Suprapubic skin (tissue), 4 donors: ENCODE measurements at places on chromosomes 5 and 9.

- no peak for DNase-seq
Observed at GRCh38 chr5:151671950-151672349, 14.8 kb downstream of the SPARC start.

- DNase-seq: peak; percentile 91
Observed at GRCh38 chr9:91036826-91037510, 235.3 kb downstream of the SYK start.

DNA sequence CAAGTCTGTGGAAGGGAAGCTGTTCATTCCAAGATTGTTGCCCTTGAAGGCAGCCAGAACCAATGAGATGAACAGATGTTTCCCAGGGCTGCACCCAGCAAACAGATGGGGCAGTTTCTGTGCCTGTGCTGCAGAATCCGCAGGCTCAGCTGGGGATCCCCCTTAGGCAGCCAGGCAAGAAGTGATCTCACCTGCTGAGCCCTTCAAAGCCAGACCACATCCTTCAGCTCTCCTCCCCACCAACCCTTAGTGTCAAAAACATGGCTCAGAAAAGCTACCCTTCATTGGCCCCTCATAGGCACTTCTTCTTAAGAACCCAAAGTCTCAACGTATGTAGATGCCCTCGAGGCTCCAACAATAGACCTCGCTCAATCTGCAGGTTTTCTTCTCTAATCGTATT lies 626.7 kb downstream of the CCDC171 start:
- no peak for DNase-seq

- no peak for DNase-seq
Observed at GRCh38 chr9:13758936-13759335, 479.4 kb upstream of the MPDZ start.

DNA sequence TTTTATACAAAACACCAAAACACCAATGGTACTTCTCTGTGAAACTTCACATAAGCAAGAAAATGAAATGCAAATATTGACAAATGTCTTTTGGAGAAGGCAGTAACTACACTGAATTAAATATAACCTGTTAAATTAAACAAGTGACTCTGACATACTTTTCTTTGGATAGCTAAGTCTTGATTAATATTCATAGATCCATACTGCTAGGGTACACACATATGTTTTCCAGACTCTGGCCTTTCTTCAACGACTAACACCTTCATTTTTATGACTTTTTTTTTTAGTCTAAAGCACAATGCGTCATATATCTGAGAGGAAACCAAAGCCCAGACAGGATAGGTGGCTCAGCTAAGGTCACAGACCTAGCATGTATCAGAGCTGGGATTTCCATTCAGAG lies 263.7 kb downstream of the TENT4A start:
- DNase-seq: no peak

GRCh38 chr9:128191406-128192046 lies at the start of gene CIZ1:
TSS of gene CIZ1 (minus strand) at chr9:128191572. CDS start at chr9:128190857, 715 bp downstream.
- DNase-seq: peak; percentile 85

- DNase-seq: no peak
Observed at GRCh38 chr9:137705906-137706305, 87.1 kb downstream of the EHMT1 start.

GRCh38 chr5:11007269-11007870 lies 246.3 kb upstream of the DAP start:
- no peak for DNase-seq

DNA sequence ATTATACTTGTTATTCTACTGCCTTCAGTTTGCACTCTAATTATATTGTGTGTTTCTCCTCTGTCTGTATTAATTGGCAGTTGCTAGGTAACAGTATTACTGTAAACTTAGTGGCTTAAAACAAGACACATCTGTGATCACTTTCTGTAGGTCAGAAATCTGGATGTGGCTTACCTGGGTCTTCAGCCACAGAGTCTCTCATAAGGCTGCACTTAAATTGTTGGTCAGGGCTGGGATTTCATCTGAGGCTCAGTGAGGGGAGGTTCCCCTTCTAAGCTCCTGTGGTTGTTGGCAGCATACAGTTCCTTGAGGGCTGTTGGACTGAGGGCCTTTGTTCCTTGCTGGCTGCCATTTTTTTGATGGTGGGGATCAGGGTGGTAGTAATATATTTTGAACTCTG lies 68.8 kb downstream of the SLC44A1 start:
- DNase-seq: no peak

DNA sequence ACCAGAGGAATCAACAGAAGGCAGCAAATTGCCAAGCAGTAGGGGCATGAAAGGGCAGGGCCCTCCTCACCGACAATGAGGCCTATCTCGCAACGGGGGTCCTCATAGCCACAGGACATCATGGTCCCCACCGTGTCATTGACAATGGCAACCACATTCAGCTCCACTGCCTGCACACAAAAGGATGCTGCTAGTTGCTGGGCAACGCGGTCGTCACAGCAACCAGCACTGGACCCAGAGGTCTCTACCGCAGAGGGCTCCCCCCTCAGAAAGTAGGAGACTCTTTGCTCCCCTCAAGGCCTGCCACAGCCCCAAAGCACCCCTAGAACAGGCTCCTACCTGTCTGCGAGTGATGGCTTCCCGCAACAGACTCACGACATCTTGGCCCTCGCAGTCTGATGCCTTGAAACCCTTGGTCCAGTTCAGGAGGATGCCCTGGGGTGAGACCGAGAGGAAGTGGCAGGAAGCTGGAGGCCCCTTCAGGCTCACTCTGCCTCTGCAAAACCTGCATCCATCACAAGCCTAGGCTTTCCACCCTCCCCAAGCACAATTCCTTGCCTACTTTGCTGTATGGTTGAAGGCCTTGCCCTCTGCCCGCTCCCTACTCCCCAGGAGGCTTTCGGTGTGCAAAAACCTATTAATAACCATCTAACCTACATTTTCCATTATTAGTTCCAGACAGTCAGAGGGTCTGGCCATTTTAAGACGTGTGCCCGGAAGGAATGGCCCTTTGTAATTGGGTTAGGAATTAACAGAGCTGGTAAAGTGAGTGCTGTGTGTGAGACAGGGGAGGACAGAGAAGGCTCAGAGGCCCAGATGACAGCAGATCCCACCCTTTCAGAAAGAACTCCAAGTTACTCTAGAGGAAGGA lies 15.2 kb downstream of the HK3 start:
- no peak for DNase-seq

- no peak for DNase-seq
Observed at GRCh38 chr9:121958530-121958929, 134.6 kb downstream of the TTLL11 start.

GRCh38 chr5:31237174-31237573 lies 43.7 kb downstream of the CDH6 start:
- no peak for DNase-seq

DNA sequence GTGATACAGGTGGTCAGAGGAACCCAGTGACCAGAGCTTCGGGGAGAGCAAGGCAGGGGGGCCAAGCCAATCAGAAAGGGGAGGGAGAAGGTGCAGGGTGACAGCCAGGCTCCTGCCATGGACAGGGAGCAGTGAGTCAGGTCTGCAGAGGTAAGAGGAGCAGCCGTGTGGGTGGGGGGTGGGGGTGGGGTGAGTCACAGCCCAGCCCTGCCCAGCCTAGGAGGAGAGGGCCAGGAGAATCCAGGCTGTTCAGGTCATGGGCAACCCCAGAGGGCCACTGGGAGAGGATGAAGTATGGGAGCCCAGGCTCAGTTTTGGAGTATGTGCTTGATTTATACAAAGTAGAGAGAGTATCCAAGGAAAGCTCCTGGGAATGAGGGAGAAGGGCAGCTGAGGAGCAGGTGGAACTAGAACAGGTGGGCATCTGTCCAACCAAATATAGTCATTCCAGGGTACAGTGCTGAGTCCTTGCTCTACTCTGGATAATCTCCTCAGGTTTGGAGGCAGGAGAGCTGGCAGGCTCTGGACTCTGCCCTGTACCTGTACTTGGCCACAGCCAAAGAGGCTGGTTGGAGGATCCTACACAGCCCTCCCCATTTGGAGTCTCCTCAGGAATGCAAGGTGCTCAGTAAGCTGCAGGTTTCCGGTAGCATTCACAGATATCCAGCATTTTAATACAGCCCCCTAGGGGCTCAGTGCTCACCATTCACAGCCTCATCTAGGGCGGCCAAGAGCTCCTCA lies 1.6 kb downstream of the HBEGF start:
- DNase-seq: no peak

GRCh38 chr5:155850370-155850769 lies 476.6 kb upstream of the SGCD start:
- no peak for DNase-seq

GRCh38 chr5:156121234-156121633 lies 205.7 kb upstream of the SGCD start:
- DNase-seq: no peak

DNA sequence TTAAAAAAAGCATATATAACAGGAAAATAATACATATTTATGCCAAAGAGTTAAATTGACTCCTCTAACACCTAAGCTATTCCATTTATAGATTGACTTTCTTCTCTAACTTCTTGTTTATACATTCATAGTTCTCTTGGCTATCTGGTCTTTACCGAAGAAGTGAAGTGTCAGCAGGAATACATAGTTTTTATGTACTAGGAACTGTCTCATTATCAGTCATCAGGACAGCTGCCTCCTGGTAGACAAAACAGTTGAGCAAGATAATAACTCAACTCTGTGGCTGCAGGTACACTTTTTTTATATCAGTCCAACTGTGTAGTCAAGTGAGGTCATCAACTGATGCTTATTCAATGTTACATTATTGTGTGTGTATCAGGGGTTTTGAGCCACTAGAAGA lies 1436.0 kb upstream of the NUDT12 start:
- no peak for DNase-seq

- DNase-seq: no peak
Observed at GRCh38 chr5:167726642-167727041, 564.8 kb upstream of the WWC1 start.

DNA sequence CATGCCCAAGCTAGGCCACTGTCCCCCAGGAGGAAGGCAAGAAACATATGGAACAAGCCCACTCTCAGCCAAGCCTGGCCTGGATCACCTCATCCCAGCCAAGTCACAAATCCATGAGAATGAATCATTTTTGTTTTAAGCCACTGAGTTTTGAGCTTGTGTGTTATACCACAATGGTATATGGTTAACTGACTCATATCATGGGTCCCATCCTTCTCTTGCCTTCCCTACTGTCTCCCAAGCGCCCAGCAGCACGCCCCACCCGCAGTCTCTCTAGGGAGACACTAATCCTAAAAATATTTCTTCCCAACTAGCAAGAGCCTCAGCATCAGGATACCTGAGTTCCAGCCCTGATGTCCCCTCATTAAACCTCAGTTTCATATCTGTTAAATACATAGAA lies 248.1 kb downstream of the CDK5RAP2 start:
- no peak for DNase-seq

- no peak for DNase-seq
Observed at GRCh38 chr9:93240891-93241334, 57.0 kb downstream of the WNK2 start.

DNA sequence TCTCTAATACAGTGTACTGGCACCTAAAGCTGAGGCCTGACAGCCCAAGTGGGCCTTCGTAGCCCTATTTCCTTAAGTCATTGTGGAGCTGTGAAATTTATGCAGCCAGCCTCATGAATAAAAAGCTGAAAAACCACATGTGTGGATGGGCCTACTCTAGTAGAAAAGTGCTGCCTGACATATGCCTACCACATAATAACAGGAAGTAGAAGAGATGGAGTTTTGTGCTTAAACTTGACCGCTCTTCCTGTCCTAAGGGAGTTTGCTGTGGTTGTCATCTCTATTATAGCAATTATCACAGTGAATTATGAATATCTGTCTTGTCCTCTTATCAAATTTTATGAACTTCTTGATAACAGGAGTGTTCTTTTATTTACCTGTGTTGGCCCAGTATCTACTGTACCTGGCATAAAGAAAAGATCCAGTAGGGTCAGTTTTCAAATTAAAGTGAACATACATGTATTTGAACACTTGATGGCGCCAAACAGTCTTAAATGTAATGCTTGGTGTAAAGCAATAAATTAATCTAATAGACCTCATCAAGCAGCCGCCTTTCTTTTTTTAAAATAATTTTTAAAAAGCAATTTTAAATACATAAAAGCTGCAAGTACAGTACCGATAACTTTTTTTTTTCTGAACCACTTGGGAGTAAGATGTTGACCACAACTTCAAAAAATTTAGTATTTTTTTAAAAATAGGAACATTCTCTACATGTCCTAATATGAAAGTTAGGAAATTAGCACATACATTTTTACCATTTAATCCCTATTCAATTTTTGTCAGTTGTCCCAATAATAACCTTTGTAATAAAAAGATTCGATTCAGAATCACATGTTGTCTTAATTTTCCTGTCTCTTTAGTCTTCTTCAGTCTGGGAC lies 51.0 kb downstream of the FKTN start:
- no peak for DNase-seq

GRCh38 chr9:87667164-87667738 lies 58.7 kb upstream of the CTSL start:
- no peak for DNase-seq

DNA sequence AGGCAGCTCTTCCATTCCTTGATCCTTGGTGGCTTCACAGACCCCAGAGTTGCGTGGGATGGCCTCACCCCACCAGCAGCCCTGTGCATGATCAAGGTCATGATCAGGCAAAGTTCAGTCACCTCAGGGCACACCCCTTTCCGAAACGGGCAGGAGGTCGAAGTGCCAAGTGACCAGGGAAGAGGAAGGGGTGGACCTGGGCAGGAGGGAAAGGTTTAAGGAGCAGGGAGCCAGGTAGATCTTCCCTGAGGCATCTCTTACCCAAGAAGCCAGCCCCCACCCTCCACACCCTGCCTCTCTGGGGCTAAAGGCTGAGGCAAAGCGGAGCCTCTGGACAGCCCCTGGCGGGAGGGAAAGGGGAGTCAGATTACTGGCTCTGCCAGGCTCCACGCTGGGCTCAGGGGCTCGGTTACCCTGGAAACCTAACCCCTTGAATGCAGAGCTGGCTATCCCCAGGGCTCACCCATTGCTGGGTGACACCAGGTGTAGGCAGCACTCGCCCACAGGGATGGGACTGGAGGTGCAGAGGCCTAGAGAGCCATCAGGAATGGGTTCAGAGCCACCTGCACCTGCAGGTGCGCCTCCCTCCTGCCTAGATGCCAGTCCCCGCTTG lies 3.6 kb downstream of the MGAT4B start:
- no peak for DNase-seq

DNA sequence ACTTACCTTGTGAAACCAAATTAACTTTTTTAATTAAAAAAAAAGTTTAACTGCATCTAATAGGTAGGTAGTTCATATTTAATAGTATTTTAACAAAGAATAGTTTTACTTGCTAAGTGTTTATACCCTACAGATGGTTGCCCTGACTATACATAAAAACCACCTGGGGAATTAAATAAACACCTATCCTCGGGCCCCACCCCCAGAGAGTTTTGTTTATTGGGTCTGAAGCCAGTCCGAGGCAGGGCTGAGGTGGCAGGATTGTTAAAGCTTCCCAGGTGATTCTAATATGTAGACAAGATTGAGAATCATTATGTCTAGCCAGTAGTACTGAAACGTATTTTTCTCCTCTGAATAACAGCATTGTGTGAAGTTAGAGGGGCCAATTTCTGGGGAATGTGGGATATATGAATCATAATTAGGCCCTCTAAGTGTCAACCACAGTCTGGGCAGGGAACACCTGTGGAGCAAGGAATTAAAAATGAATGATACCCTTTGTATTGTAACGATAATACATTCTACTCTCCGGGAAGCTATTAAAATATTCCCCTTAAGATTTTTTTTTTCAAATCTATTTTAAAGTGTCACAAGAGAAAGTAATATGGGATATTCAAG lies 5.6 kb upstream of the PAM start:
- no peak for DNase-seq
